Activated CD4-positive, CD25-positive, alpha-beta regulatory T cell treated with anti-CD3 and anti-CD28 coated beads, Interleukin-2, amount 50 U/mL, for 72 hours (primary cell): ENCODE measurements at places on chromosomes 3 and 15.

DNA sequence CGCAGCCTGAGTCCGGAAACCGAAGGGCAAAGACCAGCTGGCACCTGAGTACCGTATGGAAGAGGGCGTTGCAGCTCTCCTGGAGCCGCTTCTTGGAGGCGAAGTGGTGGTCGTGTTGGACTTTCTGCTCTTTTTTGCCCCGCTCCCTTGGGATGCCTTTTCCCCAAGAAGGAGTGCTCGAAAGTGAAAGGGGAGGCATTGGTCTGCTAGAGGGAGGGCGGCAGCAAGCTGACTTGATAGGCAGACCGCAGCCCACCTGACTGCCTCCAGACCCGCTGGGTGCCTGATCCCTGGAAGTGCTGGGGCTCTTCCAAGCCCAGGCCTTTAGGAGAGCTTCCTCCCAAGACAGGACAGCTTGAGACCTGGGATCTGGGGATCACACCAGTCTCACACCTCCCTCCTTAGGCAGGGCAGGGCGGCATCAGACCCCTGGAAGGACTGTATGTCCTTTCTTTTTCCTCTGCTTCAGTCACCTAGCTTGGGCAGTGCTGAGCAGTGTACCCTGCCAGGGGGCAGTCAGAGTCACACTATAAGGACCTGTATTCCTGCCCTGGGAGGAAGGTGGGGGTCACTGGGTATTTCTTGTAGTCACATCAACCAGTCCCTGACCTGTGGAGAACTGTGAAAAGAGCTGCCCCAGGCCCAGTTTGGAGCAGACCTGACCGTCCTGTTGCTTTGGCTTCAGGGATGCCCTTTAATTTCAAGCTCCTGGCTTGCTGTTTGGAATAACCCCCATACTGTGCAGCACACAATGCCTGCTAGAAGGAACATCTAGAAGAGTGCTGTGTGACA is 2.1 kb downstream of the ACVR2B start:
- no peak for DNase-seq

GRCh38 chr3:13545952-13546454 is 2.9 kb upstream of the FBLN2 start:
- no peak for DNase-seq

- DNase-seq, result no peak
These were observed 25.0 kb downstream of the IRAK2 start for GRCh38 chr3:10189557-10190354.

GRCh38 chr3:37173806-37174205 is 576 bp downstream of the LRRFIP2 start:
- DNase-seq, result no peak

DNA sequence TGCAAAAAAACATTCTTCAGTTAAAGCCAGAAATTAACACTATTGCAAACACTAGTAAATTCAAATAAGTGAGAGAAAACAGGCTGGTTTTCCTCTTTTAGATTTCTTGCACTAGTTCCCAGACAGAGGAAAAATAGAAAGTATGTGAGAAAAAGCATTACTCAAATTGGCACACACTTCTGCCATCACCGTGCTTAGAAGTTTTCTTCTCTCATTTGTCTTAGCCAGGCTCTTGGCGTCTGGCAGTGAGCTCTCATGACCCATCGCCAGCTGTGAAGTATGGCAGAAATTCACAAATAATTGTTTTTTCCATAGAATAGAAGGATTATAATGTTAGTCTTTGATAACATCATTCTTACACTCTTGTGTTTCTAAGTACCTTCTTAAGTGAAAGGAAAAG is 515.9 kb downstream of the GBE1 start:
- DNase-seq, result no peak

- no peak for DNase-seq
These were observed 42.2 kb downstream of the TM2D3 start for GRCh38 chr15:101609742-101610610.

- DNase-seq, result no peak
These were observed 549.8 kb downstream of the NSUN3 start for GRCh38 chr3:94612631-94613030.

GRCh38 chr3:66181764-66182163 is 39.0 kb upstream of the SLC25A26 start:
- no peak for DNase-seq

DNA sequence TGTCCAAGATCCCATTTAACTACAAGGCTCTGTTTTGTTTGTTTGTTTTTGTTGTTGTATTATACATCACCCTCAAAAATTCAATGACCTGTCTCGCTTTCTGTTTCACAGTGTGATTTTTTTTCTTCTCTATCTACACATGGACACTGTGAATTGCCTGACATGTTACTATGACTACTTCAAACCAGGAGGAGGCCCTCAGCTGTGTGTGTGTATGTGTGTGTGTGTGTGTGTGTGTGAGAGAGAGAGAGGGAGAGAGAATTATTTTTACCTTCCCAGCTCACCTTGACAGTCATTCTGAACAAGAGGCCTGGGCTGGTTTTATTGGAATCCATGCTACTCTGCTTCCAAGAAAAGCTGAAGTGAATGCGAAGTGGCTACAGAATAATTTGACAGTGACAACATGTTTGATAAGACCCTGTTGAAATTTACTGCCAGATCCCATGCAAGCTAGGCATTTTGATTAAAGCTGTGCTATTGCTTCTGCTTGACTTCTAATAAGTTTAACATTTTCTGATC is 841.4 kb downstream of the NSUN3 start:
- no peak for DNase-seq

- DNase-seq, result no peak
These were observed 146.1 kb downstream of the DPH6 start for GRCh38 chr15:35399901-35400300.

DNA sequence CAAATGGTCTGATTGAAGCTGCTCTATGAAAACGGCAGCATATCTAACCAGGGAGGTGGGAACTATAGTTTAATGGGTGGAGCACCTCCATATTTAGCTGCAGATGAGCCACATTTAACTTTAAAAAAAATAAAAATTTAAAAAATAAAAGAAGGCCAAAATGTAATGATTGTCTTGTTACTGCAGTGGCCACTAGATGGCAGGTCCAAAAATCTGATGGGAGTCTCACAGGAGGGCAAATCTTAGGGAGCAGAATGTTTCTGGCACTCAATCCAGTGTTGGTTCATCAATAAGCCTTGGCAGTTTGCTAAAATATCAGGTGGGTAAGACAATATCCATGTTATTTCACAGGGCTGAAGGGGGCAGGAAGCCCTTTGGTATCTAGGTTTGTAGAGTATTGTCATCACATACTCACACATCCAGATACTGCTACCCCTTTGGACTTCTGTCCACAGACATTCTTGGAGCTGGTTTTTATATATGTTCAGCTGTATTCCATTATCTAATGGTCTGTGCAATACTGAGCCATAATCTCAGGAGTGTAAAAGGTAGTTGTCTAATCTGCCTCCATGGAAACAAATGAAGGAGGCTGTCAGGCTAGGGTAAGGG is 233.3 kb downstream of the TIGIT start:
- no peak for DNase-seq

DNA sequence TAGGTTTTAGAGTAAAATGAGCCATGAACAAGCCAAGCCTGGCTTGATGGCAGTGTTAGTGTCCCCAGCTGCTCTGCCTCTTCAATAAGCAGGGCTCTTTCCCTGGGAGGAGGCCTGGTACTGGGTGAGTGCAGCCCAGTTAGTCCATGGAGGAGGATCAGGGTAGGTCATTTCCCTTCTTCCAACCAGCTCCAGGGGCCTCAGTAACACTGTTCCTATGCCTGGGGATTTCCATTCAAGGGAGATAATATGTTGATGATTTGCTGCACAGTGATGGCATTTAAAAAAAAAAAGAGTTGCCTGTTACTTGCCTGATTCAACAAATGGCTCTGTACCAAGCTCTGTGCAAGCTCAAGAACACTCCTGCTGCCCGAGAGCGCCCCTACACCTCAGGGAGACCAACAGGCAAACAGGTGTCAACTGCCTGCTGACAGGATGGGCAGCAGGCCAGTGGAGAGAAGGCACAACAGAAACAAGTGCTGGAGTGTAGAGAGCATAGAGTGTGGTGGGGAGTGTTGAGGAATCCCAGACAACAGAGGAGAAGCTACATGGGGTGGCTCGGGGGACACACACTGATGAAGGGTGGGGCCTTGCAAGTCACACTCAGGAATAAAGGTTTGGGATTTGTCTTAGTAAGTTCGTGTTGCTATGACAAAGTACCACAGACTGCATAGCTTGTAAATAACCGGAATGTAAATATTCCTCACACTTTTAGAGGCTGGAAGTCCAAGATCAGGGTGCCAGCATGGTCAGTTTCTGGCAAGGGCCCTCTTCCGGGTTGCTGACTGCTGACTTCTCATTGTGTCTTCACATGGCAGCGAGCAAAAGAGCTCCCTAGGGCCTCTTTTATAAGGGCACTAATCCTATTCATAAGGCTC is 78.6 kb upstream of the PXYLP1 start:
- no peak for DNase-seq

- DNase-seq, result no peak
These were observed 108.7 kb upstream of the TSPAN3 start for GRCh38 chr15:77179541-77179998.

GRCh38 chr15:51803965-51804364 is 25.5 kb upstream of the TMOD3 start:
- DNase-seq, result no peak

DNA sequence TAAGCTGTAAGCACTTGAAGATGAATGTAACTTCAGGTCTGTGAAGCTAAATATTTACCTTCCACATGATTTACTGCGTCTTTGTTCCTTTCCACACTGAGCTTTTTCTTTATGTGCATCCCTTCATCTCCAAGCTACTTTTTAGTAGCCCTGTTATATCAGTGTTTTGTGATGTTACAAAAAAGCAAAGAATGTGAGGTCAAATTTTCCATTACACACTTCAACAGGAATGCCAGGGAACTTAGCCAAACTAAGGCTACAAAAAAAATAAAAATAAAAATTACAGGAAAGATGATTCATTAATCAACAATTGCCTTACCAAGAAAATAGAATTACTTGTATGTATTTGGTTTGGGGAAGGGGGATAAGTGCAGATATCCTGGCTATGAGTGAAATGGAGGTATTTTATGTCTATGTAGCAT is 73.0 kb downstream of the FILIP1L start:
- DNase-seq, result no peak

DNA sequence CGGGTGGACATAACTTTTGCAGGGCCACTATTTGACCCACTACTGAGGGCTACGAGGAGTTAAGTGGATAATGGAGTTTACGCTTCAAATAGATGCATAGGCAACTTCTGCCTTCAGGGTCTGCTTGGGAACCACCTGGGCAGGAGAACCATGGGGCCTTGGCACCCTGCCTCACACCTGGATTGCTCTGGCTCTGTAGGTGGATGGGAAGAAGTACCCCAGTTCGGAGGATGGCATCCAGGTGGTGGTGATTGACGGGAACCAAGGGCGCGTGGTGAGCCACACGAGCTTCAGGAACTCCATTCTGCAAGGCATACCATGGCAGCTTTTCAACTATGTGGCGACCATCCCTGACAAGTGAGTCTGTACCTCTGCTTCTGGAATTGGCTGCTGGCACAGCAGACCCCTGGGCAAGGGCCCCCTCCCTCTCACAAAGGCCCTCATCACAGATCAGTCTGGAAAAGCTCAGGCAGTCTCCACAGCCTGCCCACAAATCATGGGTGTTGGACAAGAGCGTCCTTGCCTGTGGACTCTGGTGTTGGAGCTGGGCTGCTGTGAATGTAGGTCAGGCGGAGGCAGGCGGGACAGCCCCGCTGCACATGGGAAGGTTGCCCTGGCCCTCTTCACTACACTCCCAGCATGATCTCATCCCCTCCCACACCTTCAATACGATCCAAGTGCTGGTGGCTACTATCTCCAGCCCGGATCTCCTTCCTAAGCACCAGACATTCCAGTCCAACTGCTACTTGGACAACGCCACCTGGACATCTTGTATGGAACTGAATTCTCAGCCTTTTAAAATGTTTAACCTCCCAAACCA is 46.7 kb downstream of the MESD start:
- no peak for DNase-seq
